Uterus (tissue), 4 donors: ENCODE measurements at places on chromosomes 2 and 18. TPM values are rescaled to one million over a fixed set of nuclear protein-coding genes. Genes with fewer than 3 reads are reported as not detected.

DNA sequence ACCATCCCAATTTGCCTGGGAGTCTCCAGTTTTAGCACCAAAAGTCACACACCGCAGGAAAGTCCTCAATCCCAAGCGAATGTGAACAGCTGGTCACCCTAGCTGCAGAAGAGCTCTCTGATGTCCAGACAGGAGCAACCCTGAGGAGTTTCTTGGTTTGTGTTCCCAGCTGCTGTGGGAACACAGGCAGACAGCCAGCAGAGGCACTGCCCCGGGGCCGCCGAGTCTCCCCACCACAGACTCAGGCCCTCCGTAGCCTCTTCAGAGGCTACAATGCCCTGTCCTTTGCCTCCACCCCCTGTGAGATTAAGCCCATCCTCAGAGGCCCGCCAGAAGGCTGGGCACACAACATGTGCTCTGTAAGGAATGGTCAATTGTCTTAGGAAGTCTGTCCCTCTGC, 111.5 kb downstream of the TTC32 start:
- H3K4me1 ChIP-seq = no peaks in the 10 kb centered on the region
- H3K27ac ChIP-seq = no peak overlapping the region
- no peaks in the 10 kb centered on the region for H3K36me3 ChIP-seq
- no peak overlapping the region for H3K4me3 ChIP-seq
- no peak for DNase-seq

DNA sequence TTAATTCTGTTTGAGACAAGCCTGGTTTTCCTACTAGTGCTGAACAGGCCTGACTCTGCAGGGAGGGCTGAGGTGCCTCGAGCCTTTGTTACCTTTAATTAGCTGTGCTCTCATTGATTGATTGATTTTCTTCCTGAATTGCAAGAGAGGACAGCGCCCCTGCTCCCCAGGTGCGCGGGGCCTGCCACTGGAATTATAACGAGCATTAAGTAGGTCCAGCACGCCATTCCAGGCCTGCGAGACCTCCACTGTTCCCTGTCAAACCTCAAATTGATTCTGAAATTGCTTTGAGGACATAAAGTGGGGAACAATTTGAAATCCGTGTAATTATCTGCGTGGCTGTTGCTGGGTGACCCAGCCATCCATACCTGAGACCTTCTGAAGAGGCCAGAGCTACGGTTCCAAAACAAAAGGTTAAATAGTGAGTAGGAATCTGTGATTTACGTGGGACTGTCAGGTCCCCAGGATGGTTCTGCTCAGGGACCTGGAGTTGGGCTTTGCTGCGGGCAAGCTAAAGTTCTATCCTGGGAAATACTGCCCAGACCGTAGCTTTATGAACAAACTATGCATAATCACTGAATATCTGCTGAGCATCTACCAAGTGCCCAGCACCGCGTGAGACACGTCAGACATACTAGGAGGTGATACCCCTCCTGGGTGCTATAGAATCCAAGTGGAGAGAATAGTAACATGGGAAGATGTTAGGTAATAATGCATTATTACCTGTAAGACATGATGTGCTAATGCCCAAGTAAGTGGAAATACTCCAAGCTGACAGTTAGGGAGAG, 104.1 kb downstream of the ZBTB7C start:
- H3K4me1 ChIP-seq = no peaks in the 10 kb centered on the region
- H3K4me3 ChIP-seq = no peak overlapping the region
- H3K36me3 ChIP-seq = no peaks in the 10 kb centered on the region
- H3K27ac ChIP-seq = no peak overlapping the region
- H3K27me3 ChIP-seq = no peaks in the 10 kb centered on the region

GAL3ST2 gene
- 0.21 TPM for total RNA-seq

DNA sequence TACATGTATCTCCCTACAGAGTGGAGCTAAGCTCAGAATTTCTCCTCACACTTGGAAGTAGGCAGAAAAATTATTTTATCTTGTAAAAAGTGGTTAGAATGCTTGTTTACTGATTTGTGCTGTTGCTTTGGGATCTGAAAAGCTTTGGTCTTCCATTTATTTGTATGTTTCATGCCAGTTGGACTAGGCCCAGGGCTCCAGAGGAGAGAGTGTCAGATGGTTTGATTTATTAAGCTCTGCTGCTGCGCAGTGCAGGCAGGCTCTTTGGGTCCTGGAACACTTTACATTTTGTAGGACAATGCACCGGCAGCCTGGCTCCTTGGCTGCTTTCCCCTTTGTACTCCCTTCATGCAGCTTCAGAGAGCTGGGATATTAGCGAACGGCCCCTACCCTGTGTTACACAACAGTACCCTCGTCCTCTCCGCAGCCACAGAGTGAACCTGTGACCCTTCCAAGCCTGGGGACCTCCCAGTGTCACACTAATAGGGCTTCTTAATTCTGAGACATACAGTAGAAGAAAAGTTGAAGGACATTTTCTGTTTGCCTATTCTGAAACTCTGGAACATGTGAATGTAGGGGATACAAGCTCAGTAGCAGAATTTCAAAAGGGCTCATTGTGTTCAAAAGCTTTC, 56.7 kb upstream of the EML6 start:
- no peak overlapping the region for H3K4me3 ChIP-seq
- peak overlapping the region; percentile 95 for H3K27ac ChIP-seq
- DNase-seq = peak; percentile 72

DPYSL5 gene
- total RNA-seq = 1.8 TPM

KATNAL2 gene
- total RNA-seq = 14.3 TPM

DNA sequence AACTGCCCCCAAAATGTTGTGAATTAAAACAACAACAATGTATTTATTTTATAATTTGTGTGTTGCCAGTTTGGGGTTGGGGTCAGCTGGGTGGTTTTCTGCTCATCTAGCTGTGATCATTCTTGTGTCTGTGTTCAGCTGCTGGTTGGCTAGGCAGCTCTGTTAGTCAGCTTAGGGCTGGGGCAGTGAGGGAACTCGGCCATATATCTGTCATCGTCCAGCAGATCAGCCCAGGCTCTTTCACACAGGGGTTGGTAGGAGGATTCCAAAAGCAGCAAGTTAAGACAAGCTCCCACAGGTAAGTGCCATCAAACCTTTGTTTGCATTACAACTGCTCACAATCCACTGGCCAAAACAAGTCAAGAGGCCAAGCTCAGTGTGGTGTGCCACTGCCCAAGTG, 121.5 kb downstream of the LPIN1 start:
- H3K4me3 ChIP-seq = no peak overlapping the region
- H3K4me1 ChIP-seq = no peaks in the 10 kb centered on the region
- H3K27me3 ChIP-seq = no peaks in the 10 kb centered on the region
- H3K36me3 ChIP-seq = no peaks in the 10 kb centered on the region

DNA sequence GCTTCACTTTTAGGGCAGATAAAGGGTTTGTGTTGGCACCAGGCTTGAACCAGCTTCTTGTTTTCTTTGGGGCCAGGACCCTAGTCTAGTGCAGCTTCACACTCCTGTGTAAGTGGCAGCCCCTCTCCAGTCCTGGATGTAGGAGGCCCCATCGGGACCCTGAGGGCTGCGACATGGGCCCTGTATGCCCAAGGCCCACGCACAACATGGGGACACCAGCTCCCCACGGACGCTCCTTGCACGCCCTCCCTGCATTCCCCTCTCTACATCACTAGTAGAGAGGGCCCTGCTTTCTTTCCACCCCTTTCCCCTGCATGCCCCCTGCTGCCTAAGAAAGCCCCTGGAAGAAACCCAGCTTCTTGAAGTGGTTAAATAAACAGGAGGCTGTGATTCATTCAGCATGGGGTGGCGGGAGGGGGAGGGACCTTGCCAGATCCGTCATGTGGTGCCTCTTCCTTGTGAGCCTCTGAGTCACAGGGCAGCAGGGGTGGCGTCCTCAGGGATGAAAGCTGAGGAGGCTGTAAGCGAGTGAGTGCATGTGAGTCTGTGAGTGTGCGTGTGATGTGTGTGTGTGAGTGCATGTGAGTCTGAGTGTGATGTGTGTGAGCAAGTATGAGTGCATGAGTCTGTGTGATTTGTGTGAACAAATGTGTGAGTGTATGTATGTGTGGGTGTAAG, 42.5 kb downstream of the COPS8 start:
- peak; percentile 99 for DNase-seq
- H3K4me1 ChIP-seq = peaks cover 10% of the 10 kb centered on the region
- H3K27me3 ChIP-seq = no peaks in the 10 kb centered on the region

PROKR1 gene
- total RNA-seq = 0.27 TPM

GRCh38 chr2:8636041-8636491, 45.8 kb upstream of the ID2 start:
- H3K4me3 ChIP-seq = no peak overlapping the region
- no peak for DNase-seq
- peak overlapping the region; percentile 86 for H3K27ac ChIP-seq
- H3K27me3 ChIP-seq = no peaks in the 10 kb centered on the region

GRCh38 chr2:177746358-177746757, 326.2 kb downstream of the PDE11A start:
- DNase-seq = no peak
- no peaks in the 10 kb centered on the region for H3K4me1 ChIP-seq
- no peaks in the 10 kb centered on the region for H3K27me3 ChIP-seq

GRCh38 chr18:79185648-79186047, 116.5 kb downstream of the ATP9B start:
- no peaks in the 10 kb centered on the region for H3K4me1 ChIP-seq
- H3K4me3 ChIP-seq = no peak overlapping the region
- H3K36me3 ChIP-seq = no peaks in the 10 kb centered on the region
- no peak for DNase-seq

DNA sequence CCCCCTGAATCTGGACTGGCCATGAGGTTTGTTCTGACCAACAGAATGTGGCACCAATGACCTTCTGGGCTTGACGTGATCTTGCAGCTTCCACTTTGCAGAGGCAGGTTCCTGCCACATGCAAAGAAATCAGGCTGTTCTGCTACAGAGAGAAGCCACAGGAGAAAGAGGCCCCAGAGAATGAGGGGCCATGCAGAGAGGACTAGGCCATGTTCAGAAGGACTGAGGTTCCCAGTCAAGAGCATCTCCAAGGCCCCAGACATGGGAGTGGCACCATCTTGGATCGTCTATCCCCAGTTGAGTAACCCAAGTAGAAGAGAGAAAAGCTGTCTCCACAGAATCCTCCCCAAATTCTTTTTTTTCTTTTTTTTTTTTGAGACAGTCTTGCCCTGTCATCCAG, 131.1 kb downstream of the ZBTB7C start:
- DNase-seq = no peak
- H3K4me1 ChIP-seq = no peaks in the 10 kb centered on the region
- no peak overlapping the region for H3K4me3 ChIP-seq
- H3K27ac ChIP-seq = no peak overlapping the region
- no peaks in the 10 kb centered on the region for H3K27me3 ChIP-seq

SLC39A10 gene
- 29.3 TPM for total RNA-seq

CD207 gene
- total RNA-seq = 0.26 TPM

IL36G gene
- not detected for total RNA-seq

- no peaks in the 10 kb centered on the region for H3K27me3 ChIP-seq
- H3K36me3 ChIP-seq = no peaks in the 10 kb centered on the region
- no peaks in the 10 kb centered on the region for H3K4me1 ChIP-seq
- no peak overlapping the region for H3K27ac ChIP-seq
Measured at GRCh38 chr2:134630504-134631159, 88.2 kb downstream of the TMEM163 start.

CRYGD gene
- not detected for total RNA-seq

DNA sequence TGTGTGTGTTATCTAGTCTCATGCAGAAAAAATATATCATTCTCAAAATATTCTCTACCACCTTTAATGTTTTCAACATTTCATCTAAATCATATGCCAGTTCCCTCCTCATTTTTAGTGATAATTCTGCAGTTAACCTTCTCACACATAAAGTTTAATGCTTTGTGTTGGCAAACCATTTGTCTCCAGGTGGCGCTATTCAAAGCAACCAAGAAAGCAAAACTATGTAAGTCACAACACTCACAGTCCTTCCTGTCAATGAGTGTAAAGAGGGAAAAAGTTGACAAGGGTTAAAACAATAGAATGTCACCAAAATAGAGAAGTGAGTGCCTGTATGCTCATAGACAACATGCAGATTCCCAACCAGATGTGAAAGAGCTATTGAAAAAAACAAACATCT, 961.6 kb upstream of the LRRTM1 start:
- H3K4me3 ChIP-seq = no peak overlapping the region
- H3K27ac ChIP-seq = no peak overlapping the region
- no peaks in the 10 kb centered on the region for H3K36me3 ChIP-seq
- DNase-seq = no peak
- no peaks in the 10 kb centered on the region for H3K27me3 ChIP-seq

DLGAP1 gene
- total RNA-seq = 5.0 TPM

DNA sequence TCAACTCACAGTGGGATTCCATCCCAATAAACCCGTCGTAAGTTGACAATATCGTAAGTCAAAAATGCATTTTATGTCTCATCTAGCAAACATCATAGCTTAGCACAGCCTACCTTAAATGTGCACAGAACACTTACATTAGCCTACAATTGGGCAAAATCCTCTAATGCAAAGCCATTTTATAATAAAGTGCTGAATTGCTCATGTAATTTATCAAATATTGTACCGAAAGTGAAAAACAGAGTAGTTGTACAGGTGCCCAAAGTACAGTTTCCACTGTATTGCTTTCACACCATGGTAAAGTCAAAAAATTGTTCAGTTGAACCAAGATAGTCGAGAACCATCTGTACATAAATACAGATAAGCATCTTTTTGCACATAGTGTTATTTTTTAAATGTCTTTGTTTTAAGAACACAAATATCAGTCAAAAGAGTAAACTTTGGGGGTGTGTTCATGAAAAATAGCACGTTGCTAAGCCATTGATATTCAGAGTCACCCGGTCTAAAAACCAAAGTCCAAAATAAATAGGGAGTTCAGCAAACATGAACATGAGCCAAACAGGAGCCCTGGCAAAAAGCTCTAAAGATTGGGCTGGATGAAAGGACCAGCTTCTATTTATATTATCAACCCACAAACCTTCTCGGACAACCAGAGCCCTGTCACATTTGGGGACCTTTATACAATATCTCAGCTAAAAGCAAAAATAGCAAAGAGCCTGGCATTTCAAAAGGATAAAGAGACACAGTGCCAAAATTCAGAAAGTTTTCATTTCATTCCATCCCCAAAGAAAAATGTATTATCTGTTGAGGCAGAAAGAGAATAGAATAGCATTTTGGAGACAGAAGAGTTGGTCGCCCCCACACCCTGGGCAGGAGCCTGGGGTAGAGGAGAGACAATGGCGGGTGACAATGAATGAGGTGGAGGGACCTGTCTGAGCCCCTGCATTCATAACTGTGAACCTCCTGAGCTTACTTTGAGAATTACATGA, 105.9 kb upstream of the SH3BP4 start:
- no peaks in the 10 kb centered on the region for H3K27me3 ChIP-seq
- no peak overlapping the region for H3K4me3 ChIP-seq
- no peaks in the 10 kb centered on the region for H3K36me3 ChIP-seq
- DNase-seq = no peak

DNA sequence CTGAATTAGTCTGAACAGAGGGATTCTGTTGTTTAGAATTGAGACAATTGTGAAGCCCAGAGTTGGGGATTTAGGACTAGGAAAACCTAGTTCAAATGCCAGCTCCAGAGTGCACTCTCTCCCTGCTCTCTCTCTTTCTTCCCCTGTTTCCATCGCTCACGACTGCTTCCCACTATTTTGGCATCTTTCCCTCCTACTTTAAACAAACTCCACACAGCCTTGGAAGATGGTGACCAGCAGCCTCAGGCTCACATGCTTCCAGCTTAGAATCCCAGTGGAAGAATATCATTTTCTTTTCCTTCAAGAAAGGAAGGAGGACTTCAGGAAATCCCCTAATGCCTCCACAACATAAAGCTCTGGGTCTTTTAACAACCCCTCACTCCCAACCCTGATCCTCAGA, 6.1 kb upstream of the DNMT3A start:
- peaks cover under 1% of the 10 kb centered on the region for H3K4me1 ChIP-seq
- H3K4me3 ChIP-seq = no peak overlapping the region
- no peak for DNase-seq
